Adipocyte (in vitro differentiated cells): ENCODE measurements at places on chromosomes 1 and 21.

GRCh38 chr1:40980068-40980452 lies 564 bp downstream of the CTPS1 start:
- DNase-seq, result no peak

DNA sequence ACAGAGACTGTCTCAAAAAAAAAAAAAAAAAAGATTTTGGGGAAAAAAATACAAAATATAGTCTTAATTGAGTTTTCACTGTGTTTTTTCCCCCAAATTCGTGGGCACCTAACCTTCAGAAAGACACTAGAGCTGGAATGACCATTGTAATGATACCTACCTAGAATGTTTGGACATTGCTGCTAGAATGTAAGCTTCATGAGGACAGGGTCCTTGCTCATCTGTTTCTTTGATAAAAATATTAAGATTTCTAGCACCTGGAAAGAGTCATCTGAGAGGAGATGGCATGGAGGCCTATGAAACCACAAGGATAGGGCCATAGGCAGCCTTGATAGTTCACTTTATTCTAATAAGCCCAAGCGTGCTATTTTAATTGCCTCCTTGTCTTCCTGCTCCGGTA lies 6.5 kb downstream of the LRRC8D start:
- no peak for DNase-seq

DNA sequence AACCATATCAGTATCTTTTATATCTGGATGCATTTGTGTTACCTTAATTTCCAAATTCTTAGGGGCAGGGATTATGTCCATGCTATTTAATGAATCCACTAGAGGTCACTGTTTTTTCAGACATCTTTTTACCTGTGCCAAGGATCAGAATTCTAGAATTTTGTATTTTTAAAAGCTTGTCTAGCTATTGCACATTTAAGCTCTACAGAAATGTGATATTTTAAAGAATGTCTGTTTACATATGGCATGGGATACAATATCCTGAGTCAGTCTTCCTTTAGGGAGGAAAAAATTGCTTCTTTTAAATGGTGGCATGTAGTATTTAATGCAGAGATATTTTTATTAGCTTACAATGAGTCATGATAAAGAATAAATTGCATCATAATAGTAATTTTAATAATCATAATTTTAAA lies 11.3 kb downstream of the RPAP2 start:
- peak; percentile 61 for DNase-seq

DNA sequence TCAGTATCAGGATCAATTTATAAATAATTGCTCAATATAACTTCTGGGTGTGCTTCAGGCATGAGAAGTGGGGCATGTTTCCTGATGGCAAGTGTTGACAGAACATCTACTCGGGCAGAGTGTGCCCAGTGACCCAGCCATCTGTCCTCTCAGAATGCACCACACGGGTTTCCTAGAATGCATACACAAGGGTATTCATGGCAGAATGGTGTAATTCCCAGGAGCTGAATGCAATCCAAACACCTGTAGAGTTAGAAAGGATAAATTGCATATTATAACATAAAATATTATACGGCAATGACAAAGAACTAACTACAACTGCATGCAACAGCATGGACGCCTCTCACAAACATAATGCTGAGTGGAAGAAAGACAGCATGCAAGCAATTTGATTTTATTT lies 391.9 kb downstream of the SIPA1L2 start:
- no peak for DNase-seq

DNA sequence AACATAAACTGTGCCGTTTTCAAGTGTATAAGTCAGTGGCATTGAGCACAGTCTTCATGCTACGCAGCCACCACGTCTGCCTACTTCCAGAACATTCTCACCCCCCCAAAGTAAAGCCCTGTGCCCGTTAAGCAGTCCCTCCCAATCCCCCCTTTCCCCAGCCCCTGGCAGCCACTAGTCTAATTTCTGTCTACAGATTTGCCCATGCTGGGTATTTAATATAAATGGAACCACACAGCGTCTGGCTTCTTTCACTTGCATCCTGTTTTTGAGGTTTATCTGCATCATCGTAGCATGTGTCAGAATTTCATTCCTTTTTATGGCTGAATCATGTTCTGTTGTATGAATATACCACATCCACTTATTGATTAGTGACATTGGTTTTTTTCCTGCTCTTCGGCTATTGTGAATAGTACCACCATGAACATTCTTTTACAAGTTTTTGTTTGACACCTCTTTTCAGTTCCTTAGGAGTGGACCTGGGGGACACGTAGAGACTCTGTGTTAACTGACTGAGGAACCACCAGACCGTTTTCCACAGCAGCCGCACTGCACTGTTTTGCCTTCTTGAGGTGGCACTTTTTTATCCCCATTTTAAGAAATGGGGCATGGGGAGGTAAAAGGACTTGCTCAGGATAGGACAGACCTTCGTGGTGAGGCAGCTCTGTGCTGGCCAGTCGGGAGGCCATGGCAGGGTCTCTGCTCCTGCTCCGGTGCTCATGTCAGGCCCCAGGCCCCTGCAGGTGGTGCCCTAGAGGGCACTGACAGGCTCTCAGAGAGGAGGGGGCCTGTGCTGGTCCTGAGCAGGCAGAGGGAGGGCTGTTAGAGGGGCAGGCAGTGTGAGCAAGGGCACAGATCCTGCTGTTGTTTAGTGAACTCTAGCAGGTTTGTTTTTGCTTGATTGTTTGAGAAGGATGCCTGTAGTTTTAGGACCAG lies 123.8 kb downstream of the PCBP3 start:
- peak; percentile 3 for DNase-seq

- no peak for DNase-seq
These were observed 1.4 kb upstream of the STMN1 start for GRCh38 chr1:25907601-25908000.

GRCh38 chr1:89719502-89720306 lies 86.8 kb downstream of the LRRC8C start:
- DNase-seq, result peak; percentile 54

- no peak for DNase-seq
These were observed 213.7 kb downstream of the SDCCAG8 start for GRCh38 chr1:243469497-243469896.

DNA sequence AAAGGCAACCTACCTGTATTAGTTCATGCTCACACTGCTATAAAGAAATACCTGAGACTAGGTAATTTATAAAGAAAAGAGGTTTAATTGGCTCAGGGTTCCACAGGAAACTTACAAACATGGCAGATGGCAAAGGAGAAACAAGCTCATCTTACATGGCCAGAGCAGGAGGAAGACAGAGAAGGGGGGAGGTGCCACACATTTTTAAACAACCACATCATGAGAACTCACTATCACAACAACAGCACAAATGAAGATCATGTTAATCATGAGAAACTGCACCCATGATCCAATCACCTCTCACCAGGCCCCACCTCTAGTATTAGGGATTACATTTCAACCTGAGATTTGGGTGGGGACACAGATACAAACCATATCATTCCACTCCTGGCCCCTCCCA lies 90.6 kb upstream of the KCTD3 start:
- DNase-seq, result no peak

DNA sequence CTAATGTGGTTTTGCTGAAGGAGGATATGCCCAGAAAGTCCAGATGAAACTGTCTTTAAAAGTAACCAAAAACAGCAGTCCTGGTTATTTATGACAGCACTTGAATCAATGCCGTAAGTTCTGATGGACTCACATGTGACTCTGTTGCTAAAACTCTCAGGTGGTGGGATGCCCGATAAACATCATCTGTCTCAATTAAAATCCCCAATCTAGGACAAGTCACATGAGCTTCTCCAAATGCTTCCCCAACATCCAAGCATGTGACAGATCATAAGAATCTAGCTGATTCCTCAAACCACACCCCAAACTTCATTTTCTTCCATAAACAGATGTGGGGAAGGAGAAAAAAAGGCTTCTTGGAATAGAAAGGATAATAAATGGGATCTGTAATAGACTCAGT lies 786 bp upstream of the CTSK start:
- peak; percentile 29 for DNase-seq

- DNase-seq, result peak; percentile 36
These were observed at the start of gene DLGAP3 for GRCh38 chr1:34929497-34929852. Gene DLGAP3 (minus strand): TSS chr1:34929650. CDS start chr1:34905383, 24,267 bp downstream.

DNA sequence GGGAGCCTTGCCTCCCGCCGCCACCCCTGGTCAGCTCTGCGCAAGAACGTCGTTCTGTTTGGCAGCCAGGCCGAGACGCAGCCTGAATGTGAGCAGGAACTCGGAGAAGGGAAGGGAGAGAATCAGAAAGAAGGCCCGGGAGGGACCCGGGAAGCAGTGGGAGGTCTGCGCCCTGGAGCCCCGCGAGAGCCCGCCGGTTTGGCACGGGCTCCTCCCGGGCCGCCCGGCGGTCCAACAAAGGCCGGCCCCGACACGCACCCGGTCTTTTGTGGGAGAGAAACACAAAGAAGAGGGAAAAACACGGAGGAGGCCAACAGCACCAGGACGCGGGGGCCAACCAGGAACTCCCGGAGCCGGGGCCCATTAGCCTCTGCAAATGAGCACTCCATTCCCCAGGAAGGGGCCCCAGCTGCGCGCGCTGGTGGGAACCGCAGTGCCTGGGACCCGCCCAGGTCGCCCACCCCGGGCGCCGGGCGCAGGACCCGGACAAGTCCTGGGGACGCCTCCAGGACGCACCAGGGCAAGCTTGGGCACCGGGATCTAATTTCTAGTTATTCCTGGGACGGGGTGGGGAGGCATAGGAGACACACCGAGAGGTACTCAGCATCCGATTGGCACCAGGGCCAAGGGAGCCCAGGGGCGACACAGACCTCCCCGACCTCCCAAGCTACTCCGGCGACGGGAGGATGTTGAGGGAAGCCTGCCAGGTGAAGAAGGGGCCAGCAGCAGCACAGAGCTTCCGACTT lies 2.7 kb upstream of the OLIG2 start:
- DNase-seq, result no peak

DNA sequence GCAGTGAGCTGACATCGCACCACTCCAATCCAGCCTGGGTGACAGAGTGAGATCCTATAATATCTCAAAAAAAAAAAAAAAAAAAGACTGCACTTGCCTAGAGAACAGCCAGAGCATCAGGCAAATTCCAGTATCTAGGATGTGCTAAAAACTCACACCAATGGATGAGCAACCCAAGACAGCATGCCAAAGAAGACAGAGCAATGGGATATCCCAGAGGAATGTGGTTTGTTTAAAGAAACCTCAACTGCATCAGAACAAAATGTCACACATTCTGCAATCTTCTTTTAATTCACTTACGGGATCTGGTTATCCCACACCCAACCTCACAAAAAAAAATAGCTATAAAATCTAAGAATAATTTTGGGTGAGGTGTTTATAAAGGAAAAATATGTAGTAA lies 7.3 kb downstream of the KCNH1 start:
- DNase-seq, result no peak

DNA sequence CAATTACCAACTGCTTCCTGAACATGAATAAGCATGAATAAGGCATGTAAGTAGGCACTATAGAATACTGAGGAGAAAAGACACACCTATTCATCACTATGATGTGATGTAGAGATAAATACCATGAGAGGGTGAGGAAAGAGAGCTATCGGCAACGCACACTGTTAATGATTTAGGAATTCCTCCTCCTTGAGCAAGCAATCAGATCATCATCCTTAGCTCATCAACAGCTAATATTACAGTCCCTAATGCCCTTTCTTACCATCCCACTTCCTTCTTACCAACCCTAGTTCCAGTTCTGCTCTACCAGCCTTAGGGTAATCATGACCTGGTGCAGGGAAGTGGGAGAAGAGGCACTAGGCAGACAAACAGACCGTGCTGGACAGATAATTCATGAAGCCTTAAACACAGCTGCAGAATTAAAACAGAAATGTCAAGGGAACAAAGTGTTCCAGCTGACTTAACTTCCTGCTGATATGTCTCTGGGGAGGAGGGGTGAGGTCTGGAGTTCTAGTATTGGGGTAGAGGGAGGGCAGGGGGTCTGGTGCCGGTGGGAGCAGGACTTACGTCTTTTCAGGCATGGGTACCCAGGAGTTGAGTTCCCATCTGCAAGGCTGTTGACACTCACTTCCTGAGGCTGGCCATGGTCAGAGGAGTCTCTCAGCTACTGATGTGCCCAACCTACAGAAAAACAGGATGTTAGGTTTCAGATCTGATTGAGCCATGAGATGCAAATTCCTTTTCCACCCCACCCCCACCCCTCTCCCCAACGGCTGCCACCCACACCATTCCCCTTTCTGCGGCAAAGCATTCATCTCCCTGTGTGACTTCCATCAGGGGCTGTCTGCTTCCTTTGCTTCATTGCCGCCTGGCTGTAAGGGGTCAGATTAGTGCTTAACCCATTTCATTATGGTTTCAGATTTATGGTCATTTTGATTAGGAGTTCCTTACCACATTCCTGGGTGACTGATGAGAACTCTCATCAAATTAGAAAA lies 12.6 kb upstream of the RCSD1 start:
- peak; percentile 15 for DNase-seq

- DNase-seq, result no peak
These were observed 4.8 kb upstream of the SRP9 start for GRCh38 chr1:225772848-225773247.

GRCh38 chr21:15104470-15104869 lies 39.7 kb upstream of the NRIP1 start:
- no peak for DNase-seq

GRCh38 chr1:54347955-54348699 lies 58.1 kb downstream of the SSBP3 start:
- DNase-seq, result no peak

DNA sequence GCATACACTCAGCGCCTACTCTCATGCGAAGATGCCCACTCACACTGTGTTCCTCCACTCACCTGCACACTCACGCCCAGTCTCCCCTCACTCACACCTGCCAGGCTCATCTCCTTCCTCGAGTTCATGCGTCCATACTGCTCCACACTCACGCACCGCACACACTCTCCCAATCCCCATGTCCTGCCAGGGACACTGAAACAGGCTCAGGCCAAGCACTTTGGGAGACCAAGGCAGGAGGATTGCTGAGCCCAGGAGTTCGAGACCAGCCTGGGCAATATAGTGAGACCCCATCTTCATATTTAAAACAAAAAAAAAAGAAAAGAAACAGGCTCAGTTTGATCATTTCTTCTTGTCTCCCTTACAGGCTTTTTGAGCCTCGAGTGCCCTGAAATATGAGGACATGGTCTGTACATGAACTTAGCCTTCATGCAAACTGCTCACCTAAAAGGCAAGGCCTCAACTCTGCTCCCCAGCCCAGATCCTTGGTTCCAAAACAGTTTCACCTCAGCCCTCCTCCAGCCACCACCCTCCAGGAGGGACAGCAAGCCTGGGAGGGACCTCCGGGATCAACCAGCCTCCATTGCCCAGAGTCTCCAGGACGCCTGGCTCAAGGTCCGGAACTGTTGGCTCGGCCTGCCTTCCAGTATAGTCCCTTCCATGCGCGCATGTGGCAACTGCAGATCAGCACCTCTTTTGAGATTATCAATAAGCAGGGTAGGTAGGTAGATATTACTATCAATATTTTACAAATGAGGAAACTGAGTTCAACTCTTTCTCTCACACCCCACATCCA lies 2.4 kb upstream of the PTAFR start:
- DNase-seq, result no peak

DNA sequence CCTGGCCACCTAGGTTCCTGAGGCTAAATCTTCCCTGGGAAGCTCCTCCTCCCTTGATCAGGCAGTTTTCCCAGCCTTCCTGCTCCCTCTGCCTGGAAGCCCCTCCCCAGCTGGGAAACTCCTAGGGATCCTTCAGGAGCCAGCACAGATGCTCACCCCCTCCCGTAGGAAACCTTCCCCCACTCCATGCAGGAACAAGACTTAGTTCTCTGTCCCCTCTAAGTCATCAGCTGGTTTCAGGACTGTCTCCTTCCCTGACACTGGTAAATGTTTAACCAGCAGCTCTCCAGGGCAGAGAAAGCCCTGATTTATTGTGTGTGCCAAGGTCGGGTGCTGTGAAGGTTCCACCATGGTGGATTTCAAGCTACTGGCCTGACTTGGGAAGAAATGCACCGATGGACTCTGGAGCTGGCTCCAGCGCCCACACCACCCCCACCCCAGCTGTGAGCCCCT lies 25.0 kb downstream of the TTC39A start:
- no peak for DNase-seq
